ENCODE measurements at places on chromosomes 13 and 19. TPM values are rescaled to one million over a fixed set of nuclear protein-coding genes. Genes with fewer than 3 reads are reported as not detected.

- no peaks in the 10 kb centered on the region for H3K36me3 ChIP-seq
- no peak overlapping the region for H3K27ac ChIP-seq
- no peaks in the 10 kb centered on the region for H3K4me1 ChIP-seq
- no peaks in the 10 kb centered on the region for H3K27me3 ChIP-seq
- no peak for DNase-seq
Measured at GRCh38 chr13:69903081-69903480, 204.5 kb upstream of the ATXN8OS start.

DNA sequence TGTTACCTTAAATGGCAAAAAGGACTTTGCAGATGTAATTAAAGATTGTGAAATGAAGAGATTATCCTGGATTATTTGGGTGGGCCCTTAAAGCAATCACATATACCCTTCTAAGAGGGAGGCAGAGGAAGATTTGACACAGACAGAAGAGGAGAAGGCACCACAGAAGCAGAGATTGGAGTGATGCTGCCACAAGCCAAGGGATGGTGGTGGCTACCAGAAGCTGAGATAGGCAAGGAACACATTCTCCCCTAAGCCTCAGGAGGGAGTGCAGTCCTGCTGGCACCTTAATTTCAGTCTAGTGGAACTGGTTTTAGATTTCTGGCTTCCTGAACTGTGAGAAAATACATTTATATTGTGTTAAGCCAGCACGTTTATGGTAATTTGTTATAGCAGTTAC, 24.2 kb downstream of the DEDD2 start:
- no peaks in the 10 kb centered on the region for H3K27me3 ChIP-seq
- peaks cover 11% of the 10 kb centered on the region for H3K4me1 ChIP-seq
- no peak for DNase-seq
- peaks cover 7% of the 10 kb centered on the region for H3K36me3 ChIP-seq
- no peak overlapping the region for H3K27ac ChIP-seq

DNA sequence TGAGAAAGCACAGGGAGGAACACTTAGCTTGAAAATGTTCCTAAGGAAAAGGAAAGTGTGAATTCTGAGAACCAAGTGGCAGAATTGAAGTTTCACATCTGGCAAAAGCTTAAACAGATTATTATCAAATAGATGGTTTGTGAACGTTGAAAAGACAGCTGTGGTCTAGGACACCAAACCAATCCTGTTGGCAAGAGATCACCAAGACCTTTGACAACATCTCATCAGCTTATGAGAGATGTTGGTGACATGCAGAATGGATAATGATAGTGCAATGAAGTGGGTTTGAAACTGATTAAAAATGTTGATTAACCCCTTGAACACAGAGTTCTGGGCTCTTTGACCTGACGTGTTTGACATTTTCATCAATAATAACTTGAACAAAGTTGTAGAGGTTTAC, 74.6 kb upstream of the GPR183 start:
- no peaks in the 10 kb centered on the region for H3K27me3 ChIP-seq
- DNase-seq, result no peak
- H3K27ac ChIP-seq, result peak overlapping the region; percentile 41
- no peak overlapping the region for H3K4me3 ChIP-seq
- 0 out of 2 replicates have a peak, but pooled peaks cover 2% of the 10 kb centered on the region for H3K36me3 ChIP-seq

GRCh38 chr13:85728811-85729210, 70.4 kb downstream of the SLITRK6 start:
- DNase-seq, result no peak
- no peak overlapping the region for H3K27ac ChIP-seq
- no peak overlapping the region for H3K4me3 ChIP-seq
- no peaks in the 10 kb centered on the region for H3K27me3 ChIP-seq
- no peaks in the 10 kb centered on the region for H3K4me1 ChIP-seq
- no peaks in the 10 kb centered on the region for H3K36me3 ChIP-seq

GRCh38 chr19:7744199-7744786, 3.0 kb downstream of the CD209 start:
- no peaks in the 10 kb centered on the region for H3K27me3 ChIP-seq
- no peak overlapping the region for H3K4me3 ChIP-seq
- no peaks in the 10 kb centered on the region for H3K36me3 ChIP-seq
- peaks cover 30% of the 10 kb centered on the region for H3K4me1 ChIP-seq
- DNase-seq, result no peak

DNA sequence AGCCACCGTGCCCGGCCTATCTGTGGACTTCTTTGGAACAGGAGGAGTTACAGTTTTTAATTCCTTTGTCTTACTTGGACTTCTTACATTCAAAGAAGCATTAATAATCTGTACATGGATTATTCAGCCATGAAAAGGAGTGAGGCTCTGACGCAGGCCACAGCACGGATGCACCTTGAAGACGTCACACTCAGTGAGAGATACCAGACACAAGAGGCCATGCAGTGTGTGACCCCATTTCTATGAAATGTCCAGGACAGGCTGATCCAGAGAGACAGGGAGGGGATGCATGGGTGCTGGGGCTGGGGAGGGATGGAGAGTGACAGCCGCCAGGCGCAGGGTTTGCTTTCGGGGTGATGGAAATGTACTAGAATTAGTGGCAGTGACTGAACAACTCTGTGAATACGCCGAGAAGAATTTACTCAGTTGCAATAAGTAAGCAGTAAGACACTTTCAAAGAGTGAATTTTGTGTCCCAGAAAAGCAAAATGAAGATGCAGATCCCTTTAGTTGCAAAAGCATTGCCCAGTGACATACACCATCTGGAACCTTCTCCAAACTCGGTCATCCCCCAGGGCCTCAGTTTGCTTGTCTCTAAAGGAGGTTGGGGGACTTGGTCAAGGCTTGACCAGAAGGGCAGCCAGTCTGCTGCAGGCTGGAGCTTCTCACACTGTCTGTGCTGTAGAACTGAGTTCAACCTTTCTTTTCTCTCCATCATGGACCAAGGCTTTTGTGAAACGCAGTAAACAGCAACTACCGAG, 25.3 kb downstream of the PIP5K1C start:
- no peaks in the 10 kb centered on the region for H3K36me3 ChIP-seq
- no peak overlapping the region for H3K27ac ChIP-seq
- H3K27me3 ChIP-seq, result no peaks in the 10 kb centered on the region
- H3K4me1 ChIP-seq, result peaks cover 15% of the 10 kb centered on the region
- H3K4me3 ChIP-seq, result no peak overlapping the region

GRCh38 chr13:97125810-97126738, 96.1 kb upstream of the MBNL2 start:
- no peaks in the 10 kb centered on the region for H3K36me3 ChIP-seq
- H3K4me1 ChIP-seq, result peaks cover 24% of the 10 kb centered on the region
- DNase-seq, result peak; percentile 57
- peak overlapping the region; percentile 41 for H3K4me3 ChIP-seq
- H3K27me3 ChIP-seq, result no peaks in the 10 kb centered on the region
- peak overlapping the region; percentile 69 for H3K27ac ChIP-seq

DNA sequence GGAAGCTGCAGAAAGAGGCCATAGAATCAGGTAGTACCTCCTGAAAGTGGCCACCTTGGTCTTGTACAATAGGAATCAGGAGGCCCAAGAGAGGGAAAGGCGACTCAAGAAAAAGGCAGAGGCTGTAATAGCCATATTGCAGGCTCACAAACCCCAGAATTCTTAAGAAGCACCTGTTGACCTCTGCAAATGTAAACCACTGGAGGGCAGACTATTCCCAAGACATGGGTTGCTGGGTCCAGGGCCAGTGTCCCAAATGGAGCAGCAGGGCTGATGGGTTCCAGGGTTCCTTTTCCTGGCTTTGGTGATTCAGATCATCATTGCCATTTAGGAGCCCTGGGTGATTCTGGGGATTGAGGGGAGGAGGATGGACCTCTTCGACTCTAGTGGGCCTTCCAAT, 167.6 kb downstream of the B3GLCT start:
- H3K36me3 ChIP-seq, result no peaks in the 10 kb centered on the region
- no peaks in the 10 kb centered on the region for H3K4me1 ChIP-seq
- no peak for DNase-seq
- H3K4me3 ChIP-seq, result no peak overlapping the region

- peaks cover 9% of the 10 kb centered on the region for H3K4me1 ChIP-seq
- peaks cover 38% of the 10 kb centered on the region for H3K36me3 ChIP-seq
- no peak overlapping the region for H3K27ac ChIP-seq
- no peak for DNase-seq
Measured at GRCh38 chr19:45071545-45071938, 4.7 kb downstream of the ZNF296 start.

DNA sequence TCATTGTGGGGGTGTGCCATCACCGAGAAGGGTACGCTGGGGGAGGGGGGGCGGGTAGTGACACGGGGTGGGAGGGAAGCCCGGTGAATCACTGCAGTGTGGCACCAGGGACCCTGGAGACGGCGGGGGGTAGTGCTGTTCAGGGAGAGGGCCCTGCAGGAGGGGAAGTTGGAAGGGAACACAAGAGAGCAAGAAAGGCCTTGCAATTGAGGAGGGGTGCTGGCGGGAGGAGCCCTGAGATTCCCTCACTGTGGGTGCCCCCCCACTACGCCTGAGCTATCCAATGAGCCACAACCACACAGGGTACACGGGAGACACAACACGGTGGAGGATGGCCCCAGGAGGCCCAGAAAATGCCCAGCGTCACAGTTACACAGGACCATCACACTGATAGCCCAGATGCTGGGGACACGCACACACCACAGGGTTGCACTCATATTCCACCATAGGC, 516 bp upstream of the ATP1A3 start:
- peaks cover 10% of the 10 kb centered on the region for H3K27me3 ChIP-seq
- H3K36me3 ChIP-seq, result no peaks in the 10 kb centered on the region

GRCh38 chr19:48480558-48481500, 11.7 kb downstream of the CYTH2 start:
- peaks cover 2% of the 10 kb centered on the region for H3K36me3 ChIP-seq
- H3K27ac ChIP-seq, result no peak overlapping the region
- no peaks in the 10 kb centered on the region for H3K4me1 ChIP-seq
- no peaks in the 10 kb centered on the region for H3K27me3 ChIP-seq

DNA sequence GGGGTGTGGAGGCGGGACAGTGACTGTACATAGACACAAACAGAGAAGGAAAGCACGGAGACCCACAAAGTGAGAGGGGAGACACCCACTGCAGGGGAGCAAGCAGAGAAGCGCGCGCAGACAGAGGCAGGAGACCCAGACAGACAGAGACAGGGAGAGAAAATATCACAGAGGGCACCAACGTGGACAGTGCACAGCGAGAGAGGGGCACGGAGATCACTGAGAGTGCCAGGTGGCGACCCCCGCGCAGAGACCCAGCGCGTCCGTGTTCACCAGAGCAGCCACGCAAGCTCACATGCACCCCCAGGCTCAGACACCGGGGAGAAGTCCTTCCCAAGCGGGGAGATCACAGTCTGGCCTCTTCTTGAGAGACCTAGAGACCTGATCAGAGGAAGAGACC, 1.4 kb upstream of the CACNG7 start:
- no peak for DNase-seq
- no peaks in the 10 kb centered on the region for H3K4me1 ChIP-seq
- H3K27ac ChIP-seq, result no peak overlapping the region
- no peaks in the 10 kb centered on the region for H3K27me3 ChIP-seq
- no peaks in the 10 kb centered on the region for H3K36me3 ChIP-seq
- H3K4me3 ChIP-seq, result no peak overlapping the region

DNA sequence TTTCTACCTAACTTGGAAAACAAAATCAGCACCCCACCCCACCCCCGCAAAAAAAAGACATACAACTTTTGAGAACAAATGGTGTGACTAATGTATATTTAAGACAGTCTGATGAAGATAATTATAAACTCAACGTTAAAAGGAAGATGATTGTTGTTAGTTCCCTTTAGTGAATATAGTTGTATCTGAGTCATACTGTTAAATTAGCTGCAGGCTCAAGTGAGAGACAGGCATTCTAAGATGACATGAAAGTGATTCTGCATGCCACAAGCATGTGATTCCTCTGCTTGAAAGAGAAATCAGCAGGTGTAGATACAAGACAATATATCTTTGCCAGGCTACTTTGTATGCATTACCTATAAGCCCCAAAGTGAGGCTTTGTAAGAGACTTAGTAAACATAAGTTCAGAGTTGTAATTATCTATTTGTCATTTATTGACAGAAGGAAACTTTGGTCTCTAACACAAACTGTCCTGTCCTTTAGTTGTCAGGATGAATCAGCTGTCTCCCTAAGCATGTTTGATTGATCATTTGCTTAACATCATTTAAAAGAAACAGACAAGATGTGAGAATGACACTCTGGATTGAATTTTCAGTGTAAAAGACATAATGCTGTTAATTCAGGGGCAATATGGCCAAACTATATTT, 319.4 kb upstream of the HTR2A start:
- no peaks in the 10 kb centered on the region for H3K36me3 ChIP-seq
- no peaks in the 10 kb centered on the region for H3K27me3 ChIP-seq
- no peak overlapping the region for H3K4me3 ChIP-seq
- H3K27ac ChIP-seq, result no peak overlapping the region
- no peak for DNase-seq

DNA sequence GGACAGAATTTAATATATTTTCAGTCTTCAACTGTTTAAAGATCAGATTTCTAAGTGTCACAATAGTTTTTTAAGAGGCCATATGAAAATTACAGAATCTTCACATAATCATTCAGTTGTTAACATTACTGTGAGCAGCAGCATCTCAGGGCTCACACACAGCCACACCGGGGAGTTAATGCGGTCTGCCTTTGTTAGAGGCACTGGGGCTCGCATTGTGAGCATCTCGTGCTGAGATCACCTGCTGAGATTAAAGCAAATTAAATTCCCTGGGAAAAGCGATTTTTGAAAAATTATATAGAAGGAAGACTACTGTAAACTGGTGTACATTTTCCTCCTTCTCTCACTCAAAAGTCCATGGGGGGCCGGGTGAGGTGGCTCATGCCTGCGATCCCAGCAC, 16.6 kb downstream of the GPR12 start:
- H3K27ac ChIP-seq, result no peak overlapping the region
- H3K4me1 ChIP-seq, result no peaks in the 10 kb centered on the region

DNA sequence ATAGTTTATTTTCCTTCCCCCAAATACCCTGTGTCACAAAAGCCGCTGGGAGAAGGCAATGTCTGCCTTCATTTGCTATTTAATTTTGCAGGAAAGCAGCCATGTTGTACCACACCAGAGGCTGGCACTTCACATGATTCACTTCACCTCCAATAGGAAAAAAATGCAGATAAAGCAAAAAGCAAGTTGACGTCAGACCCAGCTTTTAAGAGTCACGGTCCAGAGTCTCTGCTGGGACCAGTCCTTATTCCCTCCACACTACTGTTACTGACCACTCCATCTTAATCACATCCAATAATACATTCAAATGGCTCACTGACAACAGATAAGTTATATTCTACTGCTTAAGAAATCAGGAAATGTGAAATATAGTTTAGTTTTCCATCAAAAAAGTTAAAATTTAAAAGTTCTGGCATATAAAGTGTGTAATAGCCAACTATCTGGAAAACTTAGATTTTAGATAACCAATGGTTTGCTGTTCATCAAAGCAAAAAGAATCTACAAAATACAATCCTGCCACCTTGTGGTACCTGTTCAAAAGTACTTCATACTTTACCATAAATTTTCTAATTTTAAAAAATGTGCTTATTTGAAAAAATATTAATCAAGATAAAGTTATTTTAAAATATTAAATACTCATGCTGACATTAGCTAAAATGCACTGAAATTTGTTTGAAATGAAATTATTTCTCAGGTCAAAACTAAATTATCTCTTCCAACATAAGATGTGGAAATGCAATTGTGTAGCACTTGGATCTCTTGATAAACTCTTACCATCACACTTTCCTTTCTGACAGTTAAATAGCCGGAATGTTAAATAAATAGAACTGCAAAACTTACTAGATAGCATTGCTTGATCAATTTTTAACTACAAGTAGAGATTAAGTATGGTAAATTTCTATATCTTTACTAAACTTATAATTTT, 97.3 kb downstream of the SERP2 start:
- DNase-seq, result no peak
- no peak overlapping the region for H3K4me3 ChIP-seq
- H3K36me3 ChIP-seq, result no peaks in the 10 kb centered on the region
- H3K27me3 ChIP-seq, result no peaks in the 10 kb centered on the region
- H3K4me1 ChIP-seq, result no peaks in the 10 kb centered on the region

The ZNF524 gene
- 17.2 TPM for total RNA-seq

The PPM1N gene
- 3.5 TPM for total RNA-seq

The C13orf46 gene
- total RNA-seq, result 0.08 TPM

The CCL25 gene
- total RNA-seq, result 10.4 TPM

The SPRYD7 gene
- total RNA-seq, result 8.5 TPM

The S1PR4 gene
- 33.7 TPM for total RNA-seq

Measured in GM12878 (cell line).